B cell (primary cell): ENCODE measurements at places on chromosomes 3 and 15. TPM values are rescaled to one million over a fixed set of nuclear protein-coding genes. Genes with fewer than 3 reads are reported as not detected.

The EPHB1 gene
- 0.87 TPM in 1 of 2 replicates, not detected in the other for total RNA-seq

The AMOTL2 gene
- not detected in 2 replicates for total RNA-seq

DNA sequence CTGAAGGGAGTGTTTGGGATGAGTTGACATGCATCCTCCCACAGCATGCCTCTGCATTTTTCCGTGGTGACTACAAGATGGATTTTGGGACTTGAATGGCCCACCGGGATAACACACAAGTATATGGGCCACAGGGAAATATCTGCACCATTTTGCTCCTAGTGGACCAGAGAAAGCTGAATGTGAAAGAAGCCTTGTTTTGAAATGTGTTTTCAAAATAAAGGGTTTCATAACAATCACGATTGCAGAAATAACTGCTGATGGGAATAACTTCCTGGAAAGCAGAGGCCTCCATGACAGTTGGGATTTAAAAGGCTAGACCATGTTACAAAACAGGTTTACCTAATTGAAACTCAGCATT is 77.5 kb upstream of the PRR23C start:
- no peak for DNase-seq

DNA sequence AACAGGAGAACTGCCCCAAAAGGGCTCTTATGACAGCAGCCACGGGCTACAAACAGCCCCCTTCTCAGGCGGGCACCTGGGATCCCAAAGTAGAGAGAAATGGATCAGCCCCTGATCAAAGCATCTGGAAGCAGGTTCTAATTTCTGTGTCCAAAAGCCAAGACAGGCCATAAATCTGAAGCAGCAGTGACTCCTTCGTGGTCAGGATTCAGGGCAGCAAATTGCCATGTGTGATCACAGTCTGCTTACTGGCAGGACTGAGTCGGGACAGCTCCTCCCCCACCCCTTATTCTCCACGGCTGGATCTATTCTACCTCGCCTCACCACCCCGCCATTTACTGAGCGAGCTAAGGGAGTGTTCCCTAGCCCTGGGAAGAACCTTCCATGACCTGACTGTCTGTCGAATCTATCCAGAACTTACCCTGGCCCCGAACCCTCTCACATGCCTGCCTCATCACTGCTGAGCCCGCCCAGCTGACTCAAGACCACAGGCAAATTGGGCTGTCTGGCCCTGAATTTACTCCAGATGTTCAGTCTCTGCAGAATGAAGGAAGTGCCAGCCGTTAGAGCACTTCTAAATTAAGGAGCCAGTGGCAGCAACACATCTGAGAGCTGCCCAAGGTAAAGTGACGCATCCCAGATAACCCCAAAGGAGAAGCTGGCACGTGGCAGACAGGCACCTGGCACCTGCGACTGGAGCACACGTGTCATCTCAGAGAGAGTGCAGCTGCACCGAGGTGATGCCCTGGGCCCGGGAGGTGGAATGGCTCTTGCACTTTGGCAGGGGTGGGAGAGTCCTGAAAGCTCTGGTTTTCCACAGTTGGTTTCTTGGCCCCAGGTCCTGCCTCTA is 1.3 kb downstream of the LRRC15 start:
- DNase-seq = no peak

DNA sequence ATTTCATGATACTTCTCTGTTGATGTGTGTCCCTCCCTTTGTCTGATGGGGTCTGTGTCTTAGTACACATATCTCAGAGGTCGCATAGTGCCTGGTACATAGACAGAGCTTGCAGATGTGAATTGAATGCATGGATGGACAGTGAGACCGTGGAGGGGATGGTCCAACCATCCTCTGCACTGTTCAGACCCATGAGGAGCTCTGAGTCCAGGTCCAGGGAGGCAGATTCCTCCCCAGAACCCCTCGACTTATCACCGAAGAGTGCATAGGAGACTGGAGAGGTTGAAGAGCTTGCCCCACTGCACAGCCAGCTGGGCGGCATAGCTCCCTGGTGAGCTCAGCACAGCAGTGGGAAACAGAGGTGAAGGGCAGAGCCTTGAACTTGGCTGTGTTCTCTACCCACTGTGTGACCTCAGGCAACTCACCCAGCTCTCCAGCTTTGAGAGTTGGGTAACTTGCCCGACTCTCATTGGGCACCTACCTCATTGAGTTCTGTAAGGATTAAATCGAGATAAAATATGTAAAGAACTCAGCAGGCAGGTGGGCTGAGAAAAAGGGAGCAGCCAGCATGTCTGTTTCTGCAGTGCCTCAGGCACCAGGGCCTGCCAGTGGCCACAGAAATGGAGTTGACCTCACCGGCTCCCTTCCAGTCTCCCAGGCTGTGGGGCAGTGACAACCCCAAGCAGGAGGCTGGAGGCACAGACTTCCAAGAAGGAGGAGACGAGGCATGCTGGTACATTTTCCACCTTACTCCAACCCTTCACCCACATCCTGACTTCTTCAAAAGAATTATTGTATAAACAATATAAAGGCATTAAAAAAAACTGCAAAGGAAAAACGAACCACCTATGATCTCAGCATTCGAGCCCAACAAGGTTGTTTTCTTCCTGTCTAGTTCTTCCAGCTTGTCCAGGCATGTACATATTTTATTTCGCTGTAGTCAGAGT is 54.1 kb upstream of the TFRC start:
- no peak for DNase-seq

- DNase-seq = no peak
Measured at GRCh38 chr3:113685956-113686721, 10.3 kb downstream of the USF3 start.
